Left ventricle myocardium superior (tissue), 1 donor: ENCODE measurements at places on chromosomes 12 and 14.

DNA sequence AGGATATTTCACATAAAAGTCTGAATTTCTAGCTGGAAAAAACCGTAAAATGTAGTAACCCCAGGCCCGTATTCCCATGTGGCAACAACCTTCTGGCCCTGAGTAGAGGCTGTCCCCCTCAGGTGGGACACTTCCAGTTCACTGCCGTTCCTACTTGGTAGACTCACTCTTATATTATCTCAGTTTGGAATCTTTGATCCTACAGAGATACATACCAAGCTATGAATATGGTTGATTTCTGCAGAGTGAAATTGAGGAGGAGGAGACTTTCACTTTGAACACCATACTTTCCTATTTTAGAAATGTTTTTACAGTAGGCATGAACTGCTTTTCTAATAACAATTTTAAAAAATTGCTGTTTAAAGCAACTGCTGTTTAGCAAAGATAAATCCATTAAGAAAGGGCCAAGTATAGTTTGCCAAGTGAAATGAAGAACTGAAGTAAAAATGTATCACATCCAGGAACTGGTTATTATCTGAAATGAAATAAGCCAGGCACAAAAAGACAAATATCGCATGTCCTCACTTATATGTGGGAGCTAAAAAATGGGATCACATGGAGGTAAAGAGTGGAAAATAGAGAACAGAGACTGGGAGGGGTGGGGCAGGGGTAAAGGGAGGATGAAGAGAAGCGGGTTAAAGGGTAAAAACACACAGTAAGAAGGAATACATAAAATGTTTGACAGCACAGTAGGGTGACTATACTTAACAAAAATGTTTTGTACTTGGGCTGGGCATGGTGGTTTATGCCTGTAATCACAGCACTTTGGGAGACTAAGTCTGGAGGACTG, 92.8 kb upstream of the METAP2 start:
- no peak for DNase-seq

- no peak for DNase-seq
Observed at GRCh38 chr12:117564881-117565280, 203.5 kb upstream of the NOS1 start.

GRCh38 chr12:45839917-45840316, 110.4 kb downstream of the ARID2 start:
- DNase-seq, result no peak

- DNase-seq, result no peak
Observed at GRCh38 chr14:51603495-51603894, 48.2 kb upstream of the FRMD6 start.

DNA sequence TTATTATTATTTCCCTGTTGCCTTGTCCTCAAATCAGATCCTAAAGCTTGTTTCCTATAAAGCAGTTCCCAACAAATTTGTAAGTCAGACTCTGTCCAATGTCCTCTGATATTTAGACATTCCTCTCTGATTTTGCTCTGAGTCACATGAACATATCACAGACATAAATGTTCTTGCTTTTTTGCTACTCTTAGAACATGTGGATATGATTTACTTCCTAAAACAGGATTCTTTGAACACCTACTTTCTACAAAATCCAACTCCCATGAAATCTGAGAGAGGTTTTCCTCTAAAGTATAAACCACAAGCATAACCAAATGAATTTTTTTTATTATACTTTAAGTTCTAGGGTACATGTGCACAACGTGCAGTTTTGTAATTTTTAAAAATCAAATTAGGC, 181.3 kb upstream of the SLC38A2 start:
- DNase-seq, result no peak

GRCh38 chr12:69898236-69898635, 73.2 kb downstream of the MYRFL start:
- no peak for DNase-seq

GRCh38 chr12:7100239-7100638, 8.0 kb upstream of the C1R start:
- no peak for DNase-seq

DNA sequence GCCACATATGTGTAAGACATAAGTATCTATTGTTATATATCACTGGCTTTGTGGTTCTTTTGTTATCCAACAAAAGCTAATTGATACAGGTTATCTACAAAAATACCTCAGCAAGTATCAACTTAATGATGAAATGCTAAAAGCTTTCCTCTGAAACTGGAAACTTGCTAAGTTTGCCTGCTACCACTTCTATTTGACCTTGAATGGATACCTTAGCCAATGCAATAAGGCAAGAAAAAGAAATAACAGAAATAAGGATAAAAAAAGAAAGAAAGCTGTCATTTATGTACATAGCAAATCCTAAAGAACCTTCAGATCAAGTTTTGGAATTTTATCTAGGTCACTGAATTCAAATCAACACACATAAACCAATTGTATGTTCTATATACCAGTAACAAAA, 35.5 kb upstream of the RASSF3 start:
- DNase-seq, result no peak

GRCh38 chr12:32253154-32253790, 146.1 kb upstream of the FGD4 start:
- no peak for DNase-seq

- peak; percentile 83 for DNase-seq
Observed at GRCh38 chr12:8698132-8698851, 501 bp downstream of the RIMKLB start.

DNA sequence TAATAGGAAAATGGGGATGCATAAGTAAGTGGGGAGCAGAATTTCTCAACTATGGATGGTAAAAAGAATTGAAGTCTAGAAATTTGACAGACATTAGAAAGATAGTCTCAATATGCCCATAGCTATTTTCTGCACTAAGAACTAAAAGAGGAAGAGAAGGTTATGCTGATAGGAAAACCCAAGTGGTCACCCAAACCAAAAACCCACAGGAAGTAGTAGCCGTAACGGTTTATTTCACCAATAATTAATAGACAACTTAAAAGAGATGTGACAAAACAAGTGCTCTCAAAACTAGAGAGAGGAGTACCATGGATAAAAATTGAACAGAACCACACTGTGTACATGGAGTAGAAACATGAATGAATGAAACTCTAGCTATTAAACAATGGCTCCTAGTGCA, 295.4 kb downstream of the FSCB start:
- no peak for DNase-seq

DNA sequence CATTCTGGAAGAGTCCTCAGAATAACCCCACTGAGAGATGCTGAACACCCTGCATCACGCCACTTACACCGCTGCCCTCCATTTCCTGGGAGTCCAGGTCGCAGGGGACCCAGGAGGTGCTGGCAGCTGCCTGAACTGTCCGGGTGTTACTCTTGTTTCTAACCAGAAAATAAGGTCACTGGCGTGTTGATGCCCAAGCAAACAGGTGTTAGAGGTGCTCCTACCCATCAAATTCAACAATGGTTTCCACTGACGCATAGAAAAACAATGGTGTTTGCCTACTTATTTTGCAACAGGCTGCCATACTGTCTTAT, 23.8 kb downstream of the PITPNM2 start:
- DNase-seq, result no peak

GRCh38 chr12:4685317-4685716, 34.9 kb upstream of the GALNT8 start:
- no peak for DNase-seq
